Activated CD4-positive, alpha-beta T cell treated with anti-CD3 and anti-CD28 coated beads, Interleukin-10, Interleukin-2, amounts not matched to agents 100 ng/mL and 50 ng/mL, durations not matched to agents 16 hours and 8 hours (primary cell): ENCODE measurements at places on chromosomes 13 and 19.

GRCh38 chr13:35767256-35767976, 290.9 kb upstream of the MAB21L1 start:
- DNase-seq: no peak

DNA sequence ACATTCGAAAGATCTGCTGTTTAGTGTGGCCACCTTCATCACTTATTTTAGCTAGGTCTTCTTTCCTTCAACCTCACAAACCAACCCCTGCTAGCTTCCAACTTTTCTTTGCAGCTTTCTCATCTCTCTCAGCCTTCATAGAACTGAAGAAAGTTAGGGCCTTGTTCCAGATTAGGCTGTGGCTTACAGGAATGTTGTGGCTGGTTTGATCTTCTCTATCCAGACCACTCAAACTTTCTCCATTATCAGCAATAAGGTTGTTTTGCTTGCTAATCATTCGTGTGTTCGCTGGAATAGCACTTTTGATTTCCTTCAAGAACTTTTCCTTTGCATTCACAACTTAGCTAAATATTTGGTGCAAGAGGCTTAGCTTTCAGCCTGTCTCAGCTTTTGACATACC, 44.7 kb downstream of the CARS2 start:
- no peak for DNase-seq

- DNase-seq: no peak
Measured at GRCh38 chr19:8501981-8502380, 459 bp downstream of the PRAM1 start.

- no peak for DNase-seq
Measured at GRCh38 chr19:44277331-44277730, 17.6 kb downstream of the ZNF233 start.

- no peak for DNase-seq
Measured at GRCh38 chr13:107252428-107252827, 684.5 kb upstream of the ARGLU1 start.

GRCh38 chr19:3073159-3073563, 10.9 kb upstream of the TLE5 start:
- DNase-seq: no peak

- no peak for DNase-seq
Measured at GRCh38 chr19:51136851-51137551, 5.1 kb upstream of the SIGLEC7 start.

GRCh38 chr19:58473775-58474174, 2.4 kb upstream of the ZNF446 start:
- DNase-seq: no peak

- no peak for DNase-seq
Measured at GRCh38 chr13:65582160-65582559, 1648.0 kb downstream of the PCDH9 start.

DNA sequence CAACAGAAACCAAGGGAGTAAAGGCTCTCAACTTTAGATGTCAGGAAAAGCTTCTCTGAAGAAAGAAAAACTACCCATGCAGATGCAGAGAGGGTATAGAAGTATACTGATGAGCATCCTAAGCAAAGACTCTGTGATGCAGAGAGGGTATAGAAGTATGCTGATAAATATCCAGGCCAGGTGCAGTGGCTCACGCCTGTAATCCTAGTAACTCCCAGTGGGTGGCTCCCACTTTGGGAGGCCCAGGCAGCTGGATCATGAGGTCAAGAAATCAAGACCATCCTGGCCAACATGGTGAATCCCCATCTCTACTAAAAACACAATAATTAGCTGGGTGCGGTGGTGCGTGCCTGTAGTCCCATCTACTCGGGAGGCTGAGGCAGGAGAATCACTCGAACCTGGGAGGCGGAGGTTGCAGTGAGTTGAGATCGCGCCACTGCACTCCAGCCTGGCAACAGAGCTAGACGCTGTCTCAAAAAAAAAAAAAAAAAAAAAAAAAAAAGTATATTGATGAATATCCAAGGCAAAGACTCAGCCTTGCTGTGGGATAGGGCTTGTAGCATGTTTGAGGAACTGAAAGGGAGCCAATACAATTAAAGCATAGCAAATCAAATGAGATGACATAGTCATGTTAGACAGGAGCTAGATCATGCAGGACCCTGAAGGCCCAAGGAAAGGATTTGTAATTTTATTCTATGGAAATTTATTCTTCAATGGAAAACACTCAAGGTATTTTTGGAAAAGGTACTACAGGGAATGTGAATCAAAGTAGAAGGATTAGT, 14.9 kb downstream of the UBL3 start:
- no peak for DNase-seq

- no peak for DNase-seq
Measured at GRCh38 chr13:20258208-20258962, 26.3 kb upstream of the GJB6 start.

GRCh38 chr19:40200341-40201099, 9.3 kb downstream of the MAP3K10 start:
- DNase-seq: no peak

- DNase-seq: no peak
Measured at GRCh38 chr13:107434347-107434746, 781.0 kb downstream of the LIG4 start.

- peak; percentile 68 for DNase-seq
Measured at GRCh38 chr19:35268536-35269437, at the start of gene USF2. TSS of gene USF2 (plus strand) at chr19:35268962. CDS start at chr19:35269102, 140 bp downstream.

GRCh38 chr13:25478186-25478585, 106.4 kb downstream of the ATP8A2 start:
- DNase-seq: no peak

DNA sequence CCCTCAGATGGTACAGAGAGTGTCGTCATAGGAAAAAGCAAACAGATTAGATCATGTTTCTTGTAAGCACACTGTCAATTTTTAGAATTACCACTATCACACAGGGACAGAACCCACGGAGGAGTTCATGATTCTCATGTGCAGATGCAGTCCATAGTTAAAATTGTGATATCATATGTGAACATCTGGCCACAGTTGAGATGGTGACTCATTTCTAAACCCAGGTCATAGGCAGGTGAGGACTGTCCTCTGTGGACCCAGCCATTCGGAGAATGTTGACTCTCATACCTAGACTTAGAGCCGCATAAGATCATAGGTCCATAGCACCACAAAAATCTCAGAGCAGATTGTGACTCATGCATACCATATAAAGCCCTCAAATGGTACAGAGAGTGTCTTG, 17.8 kb upstream of the ZNF730 start:
- DNase-seq: no peak

DNA sequence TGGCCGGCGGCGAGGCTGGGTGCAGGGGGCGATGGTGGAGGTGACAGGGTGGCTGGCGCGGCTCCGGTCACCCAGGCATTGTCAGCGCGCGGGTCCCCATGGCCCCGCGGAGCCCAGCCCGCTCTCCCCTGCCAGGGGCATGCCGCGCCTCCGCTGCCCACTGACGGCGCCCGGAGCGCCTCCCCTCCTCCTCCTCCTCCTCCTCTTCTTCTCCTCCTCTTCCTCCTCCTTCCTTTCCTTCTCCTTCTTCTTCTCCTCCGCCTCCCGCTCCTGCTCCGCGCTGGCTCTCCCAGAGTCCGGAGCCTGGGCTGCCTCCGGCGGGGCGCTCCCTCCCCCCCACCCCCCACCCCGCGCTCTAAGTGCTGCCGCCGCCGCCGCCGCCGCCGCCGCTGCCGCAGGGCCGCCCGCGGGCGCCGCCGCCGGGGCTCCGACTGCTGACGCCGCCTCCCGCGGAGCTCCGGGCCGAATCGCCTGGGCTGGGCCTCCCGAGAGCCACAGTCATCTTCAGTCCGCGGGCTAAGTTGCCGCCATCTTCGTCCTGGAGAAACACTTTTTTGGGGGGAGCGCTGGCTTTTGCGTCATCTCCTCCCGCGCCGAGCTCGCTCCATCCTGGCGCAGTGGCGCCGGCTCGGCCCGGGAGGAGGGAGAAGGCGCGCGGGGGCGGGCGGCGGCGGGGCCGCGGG, 348.3 kb downstream of the LIG4 start:
- DNase-seq: no peak

DNA sequence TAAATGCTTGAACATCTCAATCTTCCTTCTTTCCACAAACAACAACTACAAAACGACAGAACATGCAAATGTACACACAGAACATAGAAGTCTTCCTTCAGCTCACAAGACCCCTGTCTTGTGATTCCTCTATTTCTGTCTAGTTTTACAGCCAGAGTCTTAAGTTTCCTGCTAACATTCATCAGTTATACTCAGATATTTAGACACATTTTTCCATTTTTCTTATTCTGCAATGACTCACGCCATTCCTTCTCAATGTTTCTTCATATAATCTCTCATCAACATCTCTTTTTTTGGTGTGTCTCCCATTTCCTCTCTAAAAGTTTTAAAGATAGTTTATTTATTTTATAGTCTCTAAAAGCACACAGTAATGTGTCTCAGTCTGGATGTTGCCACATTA, 1872.9 kb upstream of the PCDH20 start:
- DNase-seq: no peak

- no peak for DNase-seq
Measured at GRCh38 chr19:48481846-48482639, 12.9 kb downstream of the CYTH2 start.

GRCh38 chr13:101648766-101649487, 196.5 kb downstream of the ITGBL1 start:
- DNase-seq: no peak

GRCh38 chr13:40271271-40271885, 395.1 kb downstream of the FOXO1 start:
- no peak for DNase-seq

DNA sequence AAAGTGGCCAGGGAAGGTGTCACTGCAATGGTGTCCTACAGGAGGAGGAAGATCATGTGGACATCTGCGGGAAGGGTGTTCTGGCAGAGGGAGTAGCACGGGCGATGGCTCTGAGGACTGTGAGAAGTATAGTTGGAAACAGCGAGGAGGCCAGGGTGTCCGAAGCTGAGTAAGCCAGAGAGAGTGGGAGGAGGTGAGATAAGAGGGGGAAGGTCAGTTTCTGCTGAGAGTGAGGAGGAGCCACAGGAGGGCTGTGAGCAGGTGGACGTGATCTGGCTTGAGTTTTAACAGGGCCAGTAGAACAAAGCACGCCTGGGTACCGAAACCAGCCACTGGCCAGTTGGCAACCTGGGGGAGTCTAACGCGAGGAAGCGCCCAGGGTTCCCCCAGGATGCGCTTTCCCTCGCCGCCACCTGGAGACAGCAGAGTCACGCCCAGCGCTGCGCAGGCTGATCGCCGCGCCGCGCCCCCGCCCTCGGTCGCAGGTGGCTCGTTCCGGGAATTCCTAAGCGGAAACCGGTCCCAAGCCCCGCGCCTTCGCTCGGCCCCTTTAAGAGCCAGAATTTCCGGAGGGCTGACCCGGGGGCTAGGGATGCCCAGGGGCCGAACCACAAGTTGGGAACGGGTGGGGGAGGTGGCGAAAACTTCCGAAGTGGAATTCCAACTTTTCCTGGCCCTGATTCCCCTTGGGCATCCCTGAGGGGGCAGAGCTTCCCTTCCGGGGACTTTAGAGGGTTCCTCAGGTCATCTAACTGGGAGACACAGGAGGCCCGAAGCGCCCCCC, 1.1 kb upstream of the LSR start:
- peak; percentile 31 for DNase-seq

- no peak for DNase-seq
Measured at GRCh38 chr13:76892488-76892887, 6.3 kb upstream of the KCTD12 start.

- DNase-seq: no peak
Measured at GRCh38 chr19:47540748-47541147, 25.9 kb upstream of the NAPA start.

- DNase-seq: peak; percentile 45
Measured at GRCh38 chr13:19845758-19846157, 17.7 kb downstream of the ZMYM5 start.

DNA sequence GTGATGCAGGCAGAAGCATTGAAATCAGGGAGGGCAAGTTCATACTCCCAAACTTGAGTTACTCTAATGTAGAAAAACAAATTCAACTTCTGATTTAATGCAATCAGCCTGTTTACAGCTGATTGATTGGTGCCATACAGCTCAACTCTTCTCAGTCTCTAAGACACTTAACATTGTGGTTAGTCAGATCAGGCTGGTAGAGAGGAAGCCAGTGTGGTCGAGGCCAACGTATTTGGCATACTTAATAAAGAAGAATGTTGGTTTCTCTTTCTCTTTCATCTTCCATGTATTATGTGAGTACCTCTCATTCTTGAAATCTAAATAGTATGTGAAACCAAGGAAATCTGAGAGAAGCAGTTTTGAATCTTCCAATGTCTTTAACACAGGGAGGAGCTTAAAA, 255.0 kb upstream of the SLITRK1 start:
- DNase-seq: peak; percentile 89

DNA sequence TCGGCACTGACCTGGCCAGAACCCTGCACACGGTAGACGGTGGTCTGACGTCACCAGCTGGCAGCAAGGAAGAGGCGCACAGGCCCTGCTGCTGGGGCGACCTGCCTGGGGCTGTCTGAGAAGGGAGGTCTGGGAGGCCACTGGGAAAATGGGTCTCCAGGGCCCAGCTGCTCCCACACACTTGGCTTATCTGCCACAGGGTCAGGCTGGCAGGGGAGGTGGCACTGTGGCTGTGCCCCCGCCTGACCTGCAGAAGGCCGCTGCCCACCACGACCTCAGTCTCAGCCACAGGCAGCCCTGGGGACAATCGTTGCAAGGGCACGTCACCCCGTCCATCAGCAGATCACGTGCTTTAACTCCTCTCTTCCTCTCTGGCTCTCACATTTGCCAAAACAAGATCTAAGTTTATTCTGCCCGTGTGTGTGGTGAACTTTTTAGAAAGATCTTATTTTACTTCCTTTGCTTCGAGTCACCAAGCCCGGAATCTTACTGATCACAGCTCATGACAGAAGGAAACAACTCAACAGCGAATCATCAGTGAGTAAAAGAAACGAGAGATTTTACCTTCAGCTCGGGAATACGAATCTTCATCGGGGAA, 45.2 kb upstream of the RANBP3 start:
- DNase-seq: no peak

DNA sequence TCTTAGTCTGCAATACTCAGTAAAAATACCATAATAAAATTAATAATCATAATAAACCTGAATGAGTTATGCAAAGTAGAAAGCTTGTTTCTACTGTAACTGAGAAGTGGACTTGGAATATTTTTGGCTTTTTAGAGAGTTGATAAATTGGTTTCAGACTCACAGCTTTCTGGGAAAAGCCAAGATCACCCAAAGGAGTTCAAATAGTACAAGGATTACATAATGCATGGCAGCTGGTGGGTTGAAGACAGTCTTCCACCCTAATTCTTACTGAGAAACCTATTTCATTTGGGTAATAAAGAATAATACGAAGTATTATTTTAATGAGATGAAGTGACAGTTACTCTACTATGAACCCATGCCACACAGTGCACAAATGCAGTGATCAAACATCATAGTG, 139.4 kb upstream of the KLF12 start:
- no peak for DNase-seq

DNA sequence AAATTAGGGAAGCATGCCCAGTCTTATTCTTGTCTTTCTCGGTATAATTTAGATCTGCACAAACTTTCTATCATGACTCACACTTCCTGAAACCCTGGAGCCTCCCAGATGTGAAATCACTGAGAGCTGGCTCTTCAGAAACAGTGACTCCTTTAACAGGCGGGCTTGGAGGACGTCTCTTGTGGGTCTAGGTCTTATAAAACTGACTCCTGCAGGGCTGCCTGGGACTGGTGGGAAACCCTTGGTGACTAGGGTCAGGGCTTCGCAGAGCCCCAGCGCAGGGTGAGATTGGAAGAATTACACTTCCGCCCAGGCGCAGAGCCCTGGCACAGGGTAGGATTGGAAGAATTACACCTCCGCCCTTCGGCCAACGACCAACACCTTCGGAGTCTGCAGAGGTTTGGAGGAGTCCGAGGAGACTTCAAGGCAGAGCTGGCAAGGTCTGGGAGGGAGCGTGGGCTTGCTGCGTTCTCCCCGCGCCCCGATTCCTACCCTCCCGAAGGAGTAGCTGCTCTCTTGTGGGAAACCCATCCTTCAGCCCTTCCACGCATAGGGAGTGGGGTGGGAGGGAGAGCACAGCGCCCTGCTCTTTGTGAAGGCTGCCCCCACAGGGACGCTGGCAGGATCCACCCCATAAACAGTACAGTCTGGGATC, 43.4 kb upstream of the MAP3K10 start:
- DNase-seq: peak; percentile 53
